ENCODE measurements at places on chromosomes 7 and 10. TPM values are rescaled to one million over a fixed set of nuclear protein-coding genes. Genes with fewer than 3 reads are reported as not detected.

- no peak for DNase-seq
These were observed 748.0 kb downstream of the CNTNAP2 start for GRCh38 chr7:146864644-146865043.

Gene SUGCT
- total RNA-seq, result 1.9 TPM

DNA sequence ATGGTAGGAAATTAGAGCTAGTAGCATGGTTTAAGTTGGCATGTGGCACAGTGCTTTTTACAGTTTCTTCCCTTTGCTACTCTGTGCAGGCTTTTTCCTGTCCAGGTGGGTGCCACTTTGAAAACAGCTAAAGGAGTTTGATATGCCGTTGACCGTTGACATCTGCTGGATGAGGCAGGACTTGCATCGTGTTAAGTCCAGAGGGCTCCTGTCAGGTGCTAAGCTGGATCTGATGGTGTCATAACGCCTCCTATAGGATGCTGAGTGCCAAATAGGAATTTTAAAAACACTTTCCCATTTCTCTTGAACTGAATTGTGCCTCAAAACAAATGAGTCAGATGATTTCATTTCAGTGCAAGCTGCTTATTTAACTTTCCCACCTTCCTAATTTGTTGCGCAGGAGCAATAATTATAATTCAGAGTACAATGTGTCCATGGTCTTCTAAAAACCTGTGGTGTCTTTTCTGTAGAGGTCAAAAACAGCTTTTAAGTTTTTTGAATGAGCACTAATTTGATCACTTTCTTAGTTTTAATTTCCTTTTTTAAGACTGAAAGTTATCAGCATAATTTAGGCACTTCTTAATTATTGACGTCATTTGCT lies 178.3 kb downstream of the CDCA7L start:
- peak; percentile 60 for DNase-seq

DNA sequence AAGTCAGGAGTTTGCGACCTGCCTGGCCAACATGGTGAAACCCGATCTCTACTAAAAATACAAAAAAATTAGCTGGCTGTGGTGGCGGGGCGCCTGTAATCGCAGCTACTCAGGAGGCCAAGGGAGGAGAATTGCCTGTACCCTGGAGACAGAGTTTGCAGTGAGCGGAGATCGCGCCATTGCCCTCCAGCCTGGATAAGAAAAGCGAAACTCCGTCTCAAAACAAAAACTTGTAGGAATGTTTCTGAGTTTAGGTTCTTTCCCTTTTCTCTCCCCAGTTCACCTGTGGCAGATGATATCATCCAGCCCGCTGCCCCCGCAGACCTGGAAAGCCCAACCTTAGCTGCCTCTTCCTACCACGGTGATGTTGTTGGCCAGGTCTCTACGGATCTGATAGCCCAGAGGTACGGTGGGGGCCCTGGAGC lies 138.8 kb upstream of the BTBD16 start:
- no peak for DNase-seq

GRCh38 chr7:29289156-29290021 lies 94.8 kb downstream of the CHN2 start:
- no peak for DNase-seq
